CD4-positive, alpha-beta T cell treated with Interferon alpha-2 for 1 hour (primary cell): ENCODE measurements at places on chromosomes 12 and 14.

GRCh38 chr12:88866881-88867280 is 286.6 kb upstream of the KITLG start:
- DNase-seq = no peak

DNA sequence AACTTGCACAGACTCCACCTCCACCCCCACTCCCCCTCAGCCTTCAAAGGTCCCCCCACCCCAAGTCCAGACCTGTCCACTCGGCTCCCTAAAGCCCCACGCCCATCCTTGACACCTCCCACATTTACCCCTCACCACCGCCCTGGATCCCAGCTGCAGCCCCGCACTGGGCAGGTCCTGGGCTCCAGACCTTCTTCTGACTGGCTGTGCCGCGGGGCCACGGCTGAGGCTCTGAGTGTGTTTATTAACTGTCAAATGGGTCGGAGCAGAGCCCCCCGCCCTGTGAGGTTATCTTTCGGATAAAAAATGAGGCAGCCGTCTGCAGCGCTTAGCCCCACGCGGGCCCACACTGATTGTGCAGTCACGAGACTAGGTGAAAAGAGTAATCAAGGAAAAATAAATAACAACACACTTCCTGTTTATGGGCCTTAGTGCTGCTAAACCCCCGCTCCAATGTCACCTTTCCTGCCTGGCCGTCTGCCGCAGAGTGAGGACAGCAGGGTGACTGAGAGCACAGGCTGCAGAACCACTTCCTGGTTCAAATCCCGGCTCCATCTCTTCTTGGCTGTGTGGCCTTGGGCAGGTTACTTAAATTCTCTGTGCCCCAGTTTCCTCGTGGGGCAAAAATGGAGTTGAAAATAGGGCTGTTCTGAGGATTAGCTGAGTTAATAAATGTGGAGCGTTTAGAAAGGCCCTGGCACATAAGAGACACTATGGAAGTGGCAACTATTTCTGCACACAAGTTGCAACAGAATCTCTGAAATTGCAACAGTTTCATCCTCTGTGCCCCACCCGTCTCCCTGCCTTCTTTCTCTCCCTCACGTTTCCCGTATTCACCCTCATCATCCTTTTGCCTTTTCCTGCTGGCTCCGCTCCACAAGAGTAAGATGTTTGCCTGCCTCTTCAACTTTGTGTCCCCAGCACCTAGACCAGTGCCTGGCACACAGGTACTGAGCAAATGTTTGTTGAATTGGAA is 9.4 kb downstream of the SETD1B start:
- DNase-seq = no peak

- DNase-seq = peak; percentile 64
Observed at GRCh38 chr12:44847888-44848702, 28.0 kb downstream of the NELL2 start.

DNA sequence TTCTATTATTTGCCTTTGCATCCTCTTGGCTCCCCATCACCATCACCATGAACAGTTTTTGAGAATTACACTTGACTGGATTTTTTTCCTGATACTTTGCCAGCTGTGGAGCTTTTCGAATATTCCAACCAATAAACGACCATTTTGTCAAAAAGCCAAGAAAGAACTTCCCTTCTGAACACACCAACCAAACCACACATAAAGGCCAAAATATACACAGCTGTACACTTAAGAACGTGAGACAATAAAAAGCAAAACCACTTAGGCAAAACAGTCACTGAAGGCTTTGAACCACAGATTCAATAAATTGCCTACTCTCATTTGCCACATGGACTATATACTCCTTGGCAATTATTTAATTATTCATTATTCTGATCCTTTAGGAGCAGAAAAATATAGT is 1.1 kb downstream of the C14orf93 start:
- no peak for DNase-seq

GRCh38 chr14:52299692-52300278 is 14.3 kb upstream of the PTGER2 start:
- no peak for DNase-seq

- no peak for DNase-seq
Observed at GRCh38 chr14:72614891-72615415, 278.9 kb downstream of the DPF3 start.

- no peak for DNase-seq
Observed at GRCh38 chr12:24754690-24755638, 193.9 kb downstream of the BCAT1 start.

DNA sequence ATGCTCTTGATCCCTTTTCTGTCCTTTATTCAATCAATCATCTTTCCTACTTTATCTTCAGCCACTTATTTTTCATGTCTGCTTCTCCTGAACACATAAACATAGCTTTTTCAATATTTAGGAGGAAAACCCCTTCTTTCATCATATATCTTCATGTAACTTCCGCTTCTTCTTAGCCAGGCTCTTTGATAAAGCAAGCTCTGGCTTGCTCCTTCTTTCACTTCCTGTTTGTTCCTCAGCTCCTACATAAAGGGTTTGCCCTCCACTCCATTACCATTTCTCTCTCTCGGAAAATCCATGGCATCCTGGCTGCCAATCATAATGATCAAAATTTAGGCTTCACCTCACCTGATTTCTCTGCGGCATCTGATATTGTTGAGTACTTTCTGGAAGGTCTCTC is 33.7 kb upstream of the HELB start:
- peak; percentile 10 for DNase-seq

DNA sequence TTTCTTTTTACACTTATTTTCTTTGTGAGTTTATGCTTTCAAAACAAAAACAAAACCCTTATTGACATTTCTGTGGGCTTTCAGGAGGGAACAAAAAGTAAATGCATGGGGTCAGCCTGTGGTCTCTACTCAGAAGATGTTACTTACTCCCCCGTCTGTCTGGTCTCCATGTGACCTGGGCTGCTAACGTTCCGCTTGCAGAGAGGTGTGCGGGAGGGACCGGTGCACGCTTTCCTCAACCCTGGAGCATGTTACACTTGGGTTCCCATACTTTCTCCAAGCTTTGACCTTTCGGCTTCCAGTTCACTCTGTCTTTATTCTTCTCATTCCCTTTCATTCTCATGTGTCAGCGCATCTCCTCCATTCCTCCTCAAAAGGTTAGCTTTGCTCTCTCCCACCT is 36.5 kb downstream of the ZC3H14 start:
- no peak for DNase-seq
